Neural crest cell (in vitro differentiated cells): ENCODE measurements at places on chromosomes 2 and 18. TPM values are rescaled to one million over a fixed set of nuclear protein-coding genes. Genes with fewer than 3 reads are reported as not detected.

GRCh38 chr2:15006667-15007066 is 374.1 kb downstream of the LRATD1 start:
- DNase-seq = no peak

DNA sequence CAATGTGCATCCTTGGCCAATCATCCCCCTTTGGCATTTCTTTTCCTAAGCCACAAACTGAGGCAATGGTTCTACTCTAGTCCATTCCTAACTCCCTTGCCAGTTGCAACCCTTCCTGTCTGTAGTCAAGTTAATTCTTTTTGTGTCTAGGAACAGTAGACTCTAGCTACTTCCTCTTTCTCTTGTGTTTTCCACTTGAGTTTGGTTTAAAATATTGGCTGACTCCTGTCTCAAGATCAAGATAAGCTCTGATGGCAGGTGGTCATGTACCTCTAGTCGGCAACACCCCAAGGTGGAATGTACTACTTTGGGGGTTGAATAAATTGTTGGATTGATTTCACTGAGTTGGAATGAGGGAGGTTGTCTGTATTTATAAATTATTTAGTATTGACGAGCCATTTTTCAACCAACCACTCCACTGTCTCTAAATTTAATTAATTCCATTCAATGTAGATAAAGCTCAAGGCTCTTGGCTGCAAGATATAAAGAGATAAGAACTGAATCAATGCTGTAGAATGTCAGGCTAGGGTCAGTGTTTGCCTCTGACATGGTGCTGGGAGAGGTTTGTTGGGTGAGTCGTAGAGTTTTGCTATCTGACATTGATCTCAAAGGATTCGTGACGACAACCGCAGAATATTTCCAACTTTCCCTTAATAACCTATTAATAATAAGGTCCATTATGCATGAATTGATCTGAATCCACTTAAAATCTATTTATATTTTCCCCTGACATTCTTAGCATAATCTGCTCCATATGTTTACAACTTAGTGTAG is 188.7 kb upstream of the APCDD1 start:
- no peak for DNase-seq

DNA sequence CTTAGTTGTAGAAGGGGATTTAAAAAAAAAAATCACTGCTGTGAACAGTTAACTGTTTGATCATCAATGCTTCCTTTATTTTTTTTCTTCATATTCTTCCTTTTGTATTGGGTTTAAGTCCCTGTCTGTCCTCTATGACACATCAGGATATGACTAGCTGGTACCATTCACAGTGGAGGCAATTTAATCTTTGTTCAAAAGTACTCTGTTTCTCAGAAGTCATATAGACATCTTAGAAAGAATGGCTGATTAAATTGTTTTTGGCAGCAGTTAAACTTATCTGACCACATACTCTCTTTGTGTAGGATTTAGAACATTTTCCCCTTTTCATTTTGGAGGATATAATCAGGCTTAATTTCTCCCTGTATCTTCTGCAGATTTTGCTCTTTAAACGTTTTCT is 807.8 kb upstream of the CDH2 start:
- DNase-seq = no peak

GRCh38 chr18:484749-485464 is 15.6 kb downstream of the COLEC12 start:
- no peak for DNase-seq

SP110 gene
- total RNA-seq = 5.3 and 5.6 TPM in 2 replicates

BCL11A gene
- 2.2 and 2.3 TPM in 2 replicates for total RNA-seq

STAMBP gene
- total RNA-seq = 37.4 and 44.7 TPM in 2 replicates

AFTPH gene
- total RNA-seq = 14.6 and 17.3 TPM in 2 replicates

SERPINB13 gene
- not detected in 2 replicates for total RNA-seq
